ENCODE measurements at places on chromosomes 2 and 18.

DNA sequence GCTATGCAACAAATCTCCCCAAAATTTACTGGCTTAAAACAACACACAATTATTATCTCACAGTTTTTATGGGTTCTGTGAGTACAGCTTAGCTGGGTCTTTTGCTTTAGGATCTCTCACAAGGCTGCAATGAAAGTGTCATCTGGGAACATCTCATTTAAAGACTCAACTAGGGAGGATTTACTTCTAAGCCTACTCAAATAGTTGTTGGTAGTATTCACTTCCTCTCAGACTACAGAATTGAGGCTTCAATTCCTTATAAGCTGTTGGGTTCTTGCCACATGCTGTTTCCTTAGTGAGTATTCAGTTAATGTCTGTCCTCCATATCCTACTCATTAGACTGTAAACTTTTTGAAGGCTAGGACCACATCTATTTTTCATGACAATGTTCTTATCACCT is 72.3 kb downstream of the MDH1 start:
- H3K4me3 ChIP-seq, result no peak overlapping the region
- no peaks in the 10 kb centered on the region for H3K4me1 ChIP-seq
- H3K27me3 ChIP-seq, result no peaks in the 10 kb centered on the region

DNA sequence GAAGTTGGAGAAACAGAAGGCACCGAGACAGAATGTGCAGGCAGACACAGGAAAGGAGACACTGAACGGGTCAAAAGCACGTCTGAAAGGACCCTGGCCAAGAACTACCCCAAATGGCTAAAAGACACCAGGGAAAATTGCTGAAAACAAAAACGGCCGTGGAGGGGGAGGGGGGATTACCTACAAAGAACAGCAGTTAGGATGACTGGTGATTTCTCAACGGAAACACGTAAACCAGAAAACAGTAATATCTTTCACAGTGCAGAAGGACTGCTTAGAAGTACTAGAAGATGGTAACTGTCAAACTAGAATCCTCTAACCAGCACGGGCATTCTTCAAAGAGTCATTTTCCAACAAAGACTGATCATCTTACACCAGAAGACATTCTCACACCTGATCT is 142.6 kb downstream of the HDAC4 start:
- DNase-seq, result no peak
- peaks cover 32% of the 10 kb centered on the region for H3K36me3 ChIP-seq
- no peaks in the 10 kb centered on the region for H3K27me3 ChIP-seq
- H3K4me1 ChIP-seq, result peaks cover 77% of the 10 kb centered on the region

DNA sequence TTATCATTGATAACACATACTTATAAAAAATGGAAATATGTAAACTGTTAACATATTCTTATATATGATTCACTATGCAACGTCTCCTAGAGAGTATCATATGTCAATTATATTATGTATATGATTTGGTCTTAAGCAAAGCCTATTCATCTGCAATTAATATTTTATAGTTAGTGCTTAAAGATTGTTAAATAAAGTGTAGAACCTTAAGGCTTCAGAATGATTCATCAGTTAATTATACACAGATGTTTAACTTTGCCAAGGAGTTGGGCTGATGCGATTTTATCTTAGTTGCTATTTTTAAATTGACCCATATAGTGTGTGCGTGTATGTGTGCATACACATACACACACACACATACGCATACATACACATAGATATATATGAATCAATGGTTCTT is 323.1 kb downstream of the RBM43 start:
- H3K36me3 ChIP-seq, result no peaks in the 10 kb centered on the region
- H3K27ac ChIP-seq, result no peak overlapping the region
- no peak overlapping the region for H3K4me3 ChIP-seq

DNA sequence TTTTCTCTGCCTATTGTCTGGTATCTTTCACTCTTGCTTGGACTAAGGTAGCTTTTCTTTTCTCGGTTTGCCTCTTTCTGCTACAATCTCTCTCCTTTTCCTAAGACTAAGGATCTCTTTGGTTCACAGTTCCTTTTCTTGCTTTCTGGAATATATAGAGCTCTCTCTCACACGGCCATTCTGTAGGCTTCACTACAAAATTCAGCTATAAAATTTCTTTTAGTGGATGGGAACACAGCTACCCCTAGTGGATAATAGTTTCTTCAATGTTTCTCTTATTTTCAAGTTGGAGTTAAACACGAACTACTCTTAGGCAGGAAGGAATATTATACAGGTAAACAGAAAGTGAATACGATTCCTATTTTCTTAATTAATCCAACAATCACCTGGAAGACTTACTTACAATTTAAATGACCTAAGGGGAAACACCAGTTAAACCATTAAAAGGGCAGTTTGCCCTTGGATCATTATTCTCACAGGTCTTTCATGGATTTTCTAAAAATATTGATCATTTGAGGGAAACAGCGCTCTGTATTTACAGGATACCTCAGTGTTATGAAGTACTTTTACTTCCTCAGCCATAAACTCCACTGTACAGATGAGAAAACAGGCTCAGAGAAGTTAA is 140.5 kb downstream of the LRP2 start:
- H3K27ac ChIP-seq, result no peak overlapping the region
- no peak overlapping the region for H3K4me3 ChIP-seq
- no peaks in the 10 kb centered on the region for H3K27me3 ChIP-seq
- no peak for DNase-seq
- no peaks in the 10 kb centered on the region for H3K4me1 ChIP-seq
- no peaks in the 10 kb centered on the region for H3K36me3 ChIP-seq

GRCh38 chr2:4908461-4908860 is 783.7 kb upstream of the SOX11 start:
- H3K4me3 ChIP-seq, result no peak overlapping the region
- H3K27me3 ChIP-seq, result peaks cover 12% of the 10 kb centered on the region
- H3K36me3 ChIP-seq, result no peaks in the 10 kb centered on the region
- H3K4me1 ChIP-seq, result peaks cover 8% of the 10 kb centered on the region

GRCh38 chr18:48358868-48359267 is 50.3 kb downstream of the ZBTB7C start:
- no peaks in the 10 kb centered on the region for H3K36me3 ChIP-seq
- no peak overlapping the region for H3K4me3 ChIP-seq
- no peak overlapping the region for H3K27ac ChIP-seq
- no peak for DNase-seq

Data from nephron progenitor cell (in vitro differentiated cells).